ENCODE measurements at places on chromosomes 5 and 9.

GRCh38 chr9:1708219-1708618 lies 306.9 kb upstream of the SMARCA2 start:
- DNase-seq: no peak

GRCh38 chr5:20572614-20573013 lies 584.6 kb upstream of the CDH18 start:
- no peak for DNase-seq

DNA sequence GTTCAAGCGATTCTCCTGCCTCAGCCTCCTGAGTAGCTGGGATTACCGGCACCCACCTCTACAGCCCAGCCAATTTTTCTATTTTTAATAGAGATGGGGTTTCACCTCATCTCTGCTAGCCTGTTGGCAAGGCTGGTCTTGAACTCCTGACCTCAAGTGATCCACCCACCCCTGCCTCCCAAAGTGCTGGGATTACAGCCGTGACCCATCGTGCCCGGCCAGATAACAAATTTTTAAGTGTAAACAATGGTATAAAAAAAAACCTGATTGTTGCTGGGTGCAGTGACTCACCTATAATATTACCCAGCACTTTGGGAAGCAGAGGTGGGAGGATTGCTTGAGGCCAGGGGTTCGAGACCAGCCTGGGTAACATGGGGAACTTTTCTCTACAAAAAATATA lies 28.0 kb upstream of the N4BP3 start:
- DNase-seq: no peak

GRCh38 chr5:156893517-156893916 lies 43.4 kb downstream of the PPP1R2B start:
- no peak for DNase-seq

DNA sequence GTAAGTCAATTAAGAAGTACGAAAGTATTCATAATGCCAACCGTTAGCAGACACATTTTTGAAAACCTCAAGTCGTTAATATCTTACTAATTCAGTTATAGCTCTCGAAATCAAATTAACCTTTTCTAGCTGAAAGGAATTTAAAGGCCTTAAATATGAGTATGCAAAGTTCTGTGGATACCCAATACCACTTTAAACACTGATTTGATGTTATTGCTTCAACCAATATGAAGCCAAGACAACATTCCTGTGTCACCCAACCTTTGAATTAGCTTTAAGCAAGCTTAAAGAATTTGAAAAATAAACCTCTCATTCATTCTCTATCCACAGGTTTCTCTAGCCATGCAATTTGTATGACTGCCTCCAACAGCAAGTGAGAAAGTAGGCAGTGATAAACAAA lies 204.5 kb downstream of the MCTP1 start:
- no peak for DNase-seq

- no peak for DNase-seq
Measured at GRCh38 chr9:108671794-108672193, 184.0 kb downstream of the ACTL7B start.

DNA sequence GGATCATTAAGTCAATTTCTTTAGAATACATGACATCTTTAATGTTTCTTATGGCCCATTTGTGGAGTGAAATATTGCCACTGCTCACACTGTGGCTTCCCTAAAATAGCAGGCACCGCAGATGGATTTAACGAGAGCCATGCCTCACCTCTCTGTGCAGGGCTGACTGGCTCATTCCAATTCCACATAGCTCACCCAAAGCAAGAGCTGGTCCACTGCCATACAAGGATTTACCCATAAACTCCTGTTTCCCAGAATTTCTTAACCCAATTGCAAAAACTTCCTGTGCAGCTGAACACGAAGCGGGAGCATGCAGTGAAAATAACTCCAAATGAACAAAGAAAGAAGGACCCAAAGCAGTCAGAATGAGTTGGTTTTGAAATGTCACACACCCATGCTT lies 159.5 kb downstream of the BAAT start:
- no peak for DNase-seq

GRCh38 chr5:94700592-94700991 lies 82.1 kb downstream of the SLF1 start:
- DNase-seq: no peak

- no peak for DNase-seq
Measured at GRCh38 chr9:88259001-88259400, 120.7 kb upstream of the SPATA31C2 start.

GRCh38 chr5:142853682-142854081 lies 83.5 kb downstream of the ARHGAP26 start:
- no peak for DNase-seq

DNA sequence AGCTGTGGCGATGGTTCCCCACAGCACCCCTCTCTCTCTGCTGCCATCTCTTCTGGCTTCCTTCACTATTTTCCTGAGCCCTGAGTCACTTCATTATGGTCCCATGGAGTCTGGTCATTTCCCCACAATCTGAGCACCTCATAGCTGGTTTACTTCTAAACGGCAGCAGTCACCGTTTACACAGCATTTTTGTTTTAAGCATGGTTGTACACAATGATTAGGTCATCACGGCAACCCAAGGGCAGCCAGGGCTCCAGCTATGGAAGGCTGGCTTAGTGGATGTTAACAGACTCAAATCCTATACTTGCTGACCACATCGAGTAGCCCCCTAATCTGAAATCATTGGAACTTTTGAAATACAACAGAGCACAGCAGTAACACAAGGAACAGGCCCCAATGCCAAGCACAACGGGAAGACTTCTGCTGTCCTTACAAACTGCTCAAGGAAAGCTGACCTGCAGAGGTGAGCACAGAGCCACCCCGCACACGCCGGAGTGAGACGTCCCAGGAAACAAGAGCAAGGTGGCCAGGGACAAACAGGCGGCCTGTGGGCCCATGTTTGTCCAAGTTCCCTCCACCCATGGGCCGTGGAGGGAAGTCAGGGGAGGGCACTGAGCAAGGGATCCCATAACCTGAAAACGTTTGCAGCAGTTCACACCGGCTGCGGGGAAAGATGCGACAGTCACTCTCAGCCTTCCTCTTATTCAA lies 22.9 kb downstream of the CAMSAP1 start:
- peak; percentile 29 for DNase-seq

DNA sequence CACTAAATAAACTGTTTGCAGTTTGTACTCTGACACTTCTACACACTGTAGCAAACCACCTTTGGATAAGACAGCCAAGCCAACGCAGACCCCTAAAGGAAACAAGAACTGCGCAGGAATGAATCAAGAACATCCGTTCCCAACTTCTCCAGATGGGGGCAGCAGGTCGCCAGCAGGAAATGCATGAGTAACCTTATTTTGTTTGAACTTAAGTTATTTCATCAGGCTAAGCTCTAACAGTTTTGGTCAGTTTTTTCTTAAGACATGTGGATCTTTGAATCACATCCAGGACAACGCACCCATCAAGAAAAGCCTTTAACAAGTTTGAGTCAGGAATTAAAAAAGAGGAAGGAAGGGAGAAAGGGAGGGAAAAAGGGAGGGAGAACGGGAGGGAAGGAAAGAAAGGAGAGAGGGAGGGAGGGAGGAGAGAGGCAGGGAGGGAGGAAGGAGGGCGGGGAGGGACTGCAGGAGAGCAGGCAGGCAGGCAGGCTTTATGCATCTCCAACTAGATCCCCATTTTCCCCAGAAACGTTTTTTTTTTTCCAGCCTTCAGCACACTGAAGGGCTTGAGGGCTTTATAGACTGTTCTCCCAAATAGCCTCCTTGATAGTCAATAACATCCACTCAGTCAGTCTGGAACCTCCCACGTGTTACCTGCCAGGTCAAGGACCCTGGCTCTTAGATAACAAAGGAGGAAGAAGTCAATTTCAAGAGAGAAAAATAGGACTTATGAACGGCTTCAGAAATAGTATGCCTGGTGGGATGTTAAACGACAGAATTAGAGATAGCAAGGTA lies 22.2 kb downstream of the BHMT start:
- DNase-seq: peak; percentile 47

- no peak for DNase-seq
Measured at GRCh38 chr9:93194221-93194625, 10.3 kb downstream of the WNK2 start.

DNA sequence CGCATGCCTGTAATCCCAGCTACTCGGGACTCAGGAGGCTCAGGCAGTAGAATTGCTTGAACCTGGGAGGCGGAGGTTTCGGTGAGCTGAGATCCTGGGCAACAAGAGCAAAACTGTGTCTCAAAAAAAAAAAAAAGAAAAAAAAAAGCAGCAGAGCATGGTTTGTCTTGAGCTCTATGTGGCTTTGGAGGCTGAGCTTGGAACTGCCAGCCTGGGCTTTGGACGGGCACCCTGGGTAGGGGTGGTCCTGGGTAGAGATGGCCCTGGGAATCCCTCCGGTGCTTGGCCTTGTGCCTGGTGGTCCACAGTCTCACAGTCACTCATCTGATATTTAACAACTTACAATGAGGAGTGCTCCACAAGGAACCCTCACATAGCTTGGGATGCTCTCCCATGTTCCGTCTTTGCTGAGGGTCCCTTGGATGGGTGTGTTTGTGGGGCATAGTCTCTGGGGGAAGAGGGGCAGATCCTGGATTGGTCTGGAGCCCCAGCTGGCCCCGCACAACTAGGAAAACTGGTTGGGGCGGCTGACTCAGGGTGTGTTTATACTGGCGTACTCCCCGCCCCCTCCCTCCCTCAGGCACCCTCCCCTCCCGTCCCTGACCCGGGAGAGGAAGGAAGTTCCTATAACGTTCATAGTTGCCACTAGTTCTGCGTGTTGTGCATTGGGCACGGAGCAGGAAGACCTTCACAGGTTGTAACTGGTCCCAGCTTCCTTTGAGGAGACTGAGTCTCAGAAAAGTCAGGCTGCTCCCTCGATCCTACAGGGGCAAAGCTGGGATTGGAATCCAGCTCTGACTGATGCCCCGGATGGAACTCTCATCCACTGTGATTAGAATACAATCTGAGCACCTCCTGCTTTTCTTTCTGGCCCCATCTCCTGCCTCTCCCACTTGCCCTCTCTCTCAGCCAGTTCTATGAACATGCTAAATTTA lies 11.2 kb downstream of the IER5L start:
- DNase-seq: peak; percentile 78

- DNase-seq: no peak
Measured at GRCh38 chr5:134957920-134958608, 9.6 kb upstream of the CATSPER3 start.

DNA sequence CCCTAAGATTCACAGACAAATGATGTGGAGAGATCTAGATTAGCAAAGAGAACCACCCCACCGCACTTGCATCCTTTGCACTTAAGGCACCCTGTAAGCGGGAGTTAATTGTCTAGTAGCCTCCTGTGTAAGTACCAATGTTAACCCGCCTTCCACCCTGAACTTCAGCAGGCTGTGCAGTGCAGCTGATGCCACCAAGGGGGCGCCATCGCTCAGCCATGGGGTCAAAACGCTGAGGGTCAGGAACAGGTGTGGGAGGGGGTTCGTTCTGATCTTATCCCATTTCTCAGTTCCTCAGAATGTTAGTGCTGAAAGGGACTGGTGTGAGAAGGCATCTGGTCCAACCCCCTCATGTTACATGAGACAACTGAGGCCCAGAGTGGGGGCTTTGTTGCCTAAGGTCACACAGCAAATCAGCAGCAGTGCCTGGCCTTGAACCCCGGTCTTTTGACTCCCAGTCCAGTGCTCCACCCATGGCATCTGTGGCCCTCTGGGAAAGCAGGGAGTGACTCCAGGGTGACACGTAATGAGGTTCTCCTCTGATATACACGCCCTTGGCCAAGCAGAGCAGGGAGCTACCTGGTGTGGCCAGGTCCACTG lies 57.3 kb downstream of the CYFIP2 start:
- no peak for DNase-seq

GRCh38 chr9:131260751-131261452 lies 15.4 kb downstream of the FAM78A start:
- DNase-seq: no peak

DNA sequence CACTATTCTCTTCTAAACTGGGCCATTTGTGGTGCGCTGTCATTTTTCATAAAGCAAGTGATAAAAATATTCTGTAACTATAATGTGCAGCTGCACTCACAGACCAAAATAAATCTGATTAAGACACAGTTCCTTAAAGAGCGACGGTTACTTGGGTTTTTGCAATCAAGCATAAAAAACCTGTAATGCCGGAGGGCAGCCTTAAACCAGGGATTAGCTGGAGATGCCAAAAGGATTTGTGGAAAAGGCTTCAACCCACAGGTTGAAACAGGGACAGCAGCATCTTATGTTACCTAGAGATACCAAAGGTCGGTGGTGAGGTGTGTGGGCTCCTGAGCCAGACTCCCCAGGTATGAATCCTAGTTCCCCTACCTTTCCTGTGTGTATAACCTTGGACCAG lies 49.3 kb downstream of the CTNND2 start:
- DNase-seq: no peak

DNA sequence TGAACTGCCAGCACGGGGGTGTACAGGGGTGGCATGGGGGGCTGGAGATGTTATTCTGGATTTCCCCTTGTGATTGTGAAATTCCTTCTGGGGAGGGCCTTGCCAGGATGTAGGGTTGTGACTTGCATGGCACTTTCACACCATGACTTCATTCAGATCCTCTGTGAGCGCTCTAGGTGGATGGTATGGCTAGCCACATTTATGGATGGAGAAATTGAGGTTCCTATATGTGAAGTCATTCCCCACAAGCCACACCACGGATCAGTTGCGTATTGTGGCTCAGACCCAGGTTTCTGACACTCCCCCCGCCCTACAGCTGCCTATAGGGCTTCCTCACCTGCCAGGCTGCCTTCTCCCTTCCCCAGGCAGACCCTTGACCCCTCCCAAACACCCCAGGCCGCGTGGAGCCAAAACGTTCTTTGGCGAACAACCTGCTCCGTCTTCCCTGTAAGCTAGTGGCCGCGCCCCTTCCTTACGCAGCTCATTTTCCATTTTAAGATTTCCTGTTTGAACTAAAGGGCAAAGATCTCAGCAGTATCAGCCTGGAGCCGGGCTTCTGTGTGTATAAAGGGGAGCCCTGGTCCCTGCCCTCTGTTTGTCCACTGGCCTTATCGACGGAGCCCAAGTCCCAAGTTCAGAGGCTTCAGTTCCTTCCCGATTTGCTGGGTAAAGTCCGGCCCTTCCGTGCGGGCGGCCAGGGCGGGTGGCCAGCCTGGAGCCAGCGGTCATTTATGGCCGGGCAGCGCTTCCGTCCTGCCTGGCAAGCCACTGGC lies 97.8 kb upstream of the KLF4 start:
- peak; percentile 56 for DNase-seq

DNA sequence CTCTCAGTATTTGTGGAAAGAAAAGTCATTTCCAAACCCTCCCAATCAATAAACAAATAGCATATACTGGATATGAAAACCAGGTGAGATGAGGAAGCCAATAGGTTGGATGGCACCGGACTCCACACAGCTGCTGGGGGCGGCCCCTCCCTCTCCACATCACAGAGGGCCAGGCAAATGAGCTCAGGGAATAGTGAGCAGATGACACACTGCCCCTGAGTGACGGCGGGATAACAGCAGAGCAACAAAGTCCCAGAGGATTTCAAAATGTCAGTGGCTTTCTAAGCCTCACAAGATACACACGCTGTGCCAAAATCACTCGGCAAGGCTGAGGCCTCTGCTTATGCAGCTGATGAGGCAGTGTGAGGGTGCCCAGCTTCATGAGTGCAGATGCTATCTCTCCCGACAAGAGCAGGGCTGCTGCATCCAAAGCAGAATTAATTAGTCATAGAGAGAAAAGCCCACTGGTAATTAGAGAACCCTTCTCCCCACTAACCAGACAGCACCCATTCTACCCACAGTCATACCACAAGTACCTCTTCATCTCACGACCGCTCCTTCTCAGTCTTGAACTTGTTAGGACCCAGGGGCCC lies 235.0 kb upstream of the NFIL3 start:
- no peak for DNase-seq
